Activated CD8-positive, alpha-beta memory T cell treated with anti-CD3 and anti-CD28 coated beads for 24 hours (primary cell): ENCODE measurements at places on chromosomes 12 and 14.

DNA sequence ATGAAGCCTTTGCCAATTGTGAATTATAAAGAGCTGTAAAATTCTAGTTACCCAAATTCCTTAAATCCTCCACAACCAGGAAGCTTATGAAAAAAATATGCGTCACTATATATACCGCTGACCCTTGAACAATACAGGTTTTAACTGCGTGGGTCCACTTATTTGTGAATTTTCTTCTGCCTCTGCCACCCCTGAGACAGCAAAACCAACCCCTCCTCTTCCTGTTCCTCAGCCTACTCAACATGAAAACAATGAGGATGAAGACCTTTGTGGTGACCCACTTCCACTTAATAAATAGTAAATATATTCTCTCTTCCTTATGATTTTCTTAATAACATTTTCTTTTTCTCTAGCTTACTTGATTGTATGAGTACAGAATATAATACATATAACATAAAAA lies 42.2 kb downstream of the CMKLR1 start:
- no peak for DNase-seq

GRCh38 chr12:62698701-62699101 lies 232.1 kb downstream of the MON2 start:
- DNase-seq: no peak

- DNase-seq: no peak
Measured at GRCh38 chr12:93230326-93230720, 147.4 kb upstream of the NUDT4 start.

- peak; percentile 24 for DNase-seq
Measured at GRCh38 chr14:76695263-76695920, 65.9 kb upstream of the VASH1 start.

DNA sequence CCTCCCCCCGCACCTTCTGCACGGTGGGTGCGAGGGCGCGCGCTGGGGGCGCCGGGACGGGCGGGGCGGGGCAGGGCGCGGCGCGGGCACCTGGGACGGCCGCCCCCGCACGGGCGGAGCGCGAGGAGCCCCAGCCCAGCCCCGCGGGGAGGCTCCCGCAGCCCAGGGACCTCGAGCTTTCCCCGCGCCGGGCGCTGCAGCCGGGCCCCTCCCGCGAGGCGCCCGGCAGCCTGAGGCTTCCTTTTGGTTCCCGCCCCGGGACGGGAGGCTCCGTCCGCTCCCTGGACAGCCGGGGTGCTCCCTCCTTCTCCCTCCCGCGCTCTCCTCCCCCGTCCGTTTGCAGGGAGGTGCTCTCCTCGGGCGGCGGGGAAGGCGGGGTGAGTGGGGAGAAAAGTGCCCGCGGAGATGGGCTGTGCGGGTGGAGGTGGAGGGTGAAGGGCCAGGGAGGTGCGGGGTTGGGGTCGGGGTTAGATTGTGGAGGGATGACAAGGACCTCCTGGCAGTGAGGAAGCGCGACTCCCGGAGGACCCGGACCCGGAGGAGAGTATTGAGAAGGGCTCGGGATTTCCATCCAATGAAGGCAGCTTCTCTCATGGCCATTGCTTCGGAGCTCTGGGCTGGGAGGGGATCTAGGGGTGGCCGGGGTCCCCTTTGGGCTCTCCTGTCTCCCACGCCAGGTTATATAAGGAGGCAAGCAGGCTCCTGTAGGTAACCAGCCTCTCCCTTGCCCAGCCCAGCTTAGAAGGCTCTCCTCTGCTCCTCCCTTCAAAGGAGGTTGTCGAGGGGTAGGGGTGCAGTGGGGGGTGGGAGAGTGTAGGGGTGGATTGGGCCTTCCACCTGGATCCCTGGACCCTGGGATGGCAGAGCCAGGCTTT lies 645 bp downstream of the JDP2 start:
- DNase-seq: peak; percentile 63

- DNase-seq: no peak
Measured at GRCh38 chr12:96255077-96255476, 60.9 kb downstream of the ELK3 start.

DNA sequence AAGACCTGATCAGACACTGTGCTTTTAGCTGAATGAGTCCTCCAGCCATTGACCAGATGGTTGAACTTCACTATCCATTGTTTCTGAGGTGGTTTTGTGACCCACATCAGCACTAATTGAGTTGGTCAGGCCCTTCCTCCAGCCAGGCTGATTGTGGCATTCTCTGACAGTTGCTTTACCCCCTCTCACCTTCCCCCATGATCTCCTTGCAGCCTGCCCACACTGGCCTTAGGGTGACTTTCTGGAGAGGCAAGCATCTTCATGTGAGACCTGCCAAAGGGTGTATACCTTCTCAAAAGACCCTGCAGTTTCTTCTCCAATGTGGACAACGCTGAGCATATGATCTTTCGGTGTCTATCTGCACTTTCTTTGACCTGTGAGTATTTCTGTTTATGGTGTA lies 83.9 kb downstream of the GPATCH2L start:
- DNase-seq: no peak

DNA sequence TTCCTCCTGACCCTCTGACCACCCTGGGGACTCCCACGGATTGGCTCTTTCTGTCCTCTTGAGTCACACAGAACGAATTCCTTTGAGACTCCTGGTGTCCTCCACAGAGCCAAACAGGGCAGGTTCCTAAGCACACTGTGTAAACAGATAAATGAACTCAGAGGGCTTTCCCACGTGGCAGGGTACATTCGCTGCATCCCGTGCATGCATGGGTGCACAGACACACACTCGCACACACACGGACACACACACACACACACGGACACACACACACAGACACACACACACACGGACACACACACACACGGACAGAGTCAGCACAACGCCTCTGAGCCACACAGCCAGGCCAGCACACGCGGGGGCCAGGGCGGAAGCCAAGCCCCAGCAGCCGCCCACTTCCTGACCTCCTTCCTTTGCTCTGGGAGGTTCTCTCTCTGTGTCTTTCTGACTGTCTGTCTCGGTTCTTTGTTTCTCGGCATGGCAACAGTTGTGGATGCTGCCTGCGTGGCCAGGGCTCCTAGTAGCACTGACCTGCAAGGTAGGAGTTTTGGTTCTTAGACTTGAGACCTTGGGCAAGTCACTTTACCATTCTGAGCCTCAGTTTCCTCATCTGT lies 706 bp downstream of the CRACR2A start:
- DNase-seq: no peak

DNA sequence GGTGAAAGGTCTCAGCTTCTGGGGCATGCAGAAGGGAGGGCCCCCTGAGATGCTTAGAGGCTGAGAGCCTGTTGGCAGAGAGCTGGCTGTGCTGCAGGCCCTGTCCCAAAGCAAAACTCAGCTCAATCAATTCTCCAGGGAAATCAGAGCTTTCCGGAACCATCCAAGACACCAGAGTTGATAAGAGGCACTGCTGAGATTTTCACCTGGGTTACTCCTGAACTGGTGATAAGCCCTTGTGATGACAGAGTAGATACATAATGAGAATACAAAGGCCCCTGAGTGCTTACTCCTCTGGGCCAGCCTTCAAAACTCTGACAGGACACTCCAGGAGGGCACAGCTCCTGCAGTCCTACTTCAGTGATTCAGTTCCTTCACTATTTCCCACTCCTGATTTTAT lies 63.9 kb downstream of the ARL6IP4 start:
- DNase-seq: no peak

DNA sequence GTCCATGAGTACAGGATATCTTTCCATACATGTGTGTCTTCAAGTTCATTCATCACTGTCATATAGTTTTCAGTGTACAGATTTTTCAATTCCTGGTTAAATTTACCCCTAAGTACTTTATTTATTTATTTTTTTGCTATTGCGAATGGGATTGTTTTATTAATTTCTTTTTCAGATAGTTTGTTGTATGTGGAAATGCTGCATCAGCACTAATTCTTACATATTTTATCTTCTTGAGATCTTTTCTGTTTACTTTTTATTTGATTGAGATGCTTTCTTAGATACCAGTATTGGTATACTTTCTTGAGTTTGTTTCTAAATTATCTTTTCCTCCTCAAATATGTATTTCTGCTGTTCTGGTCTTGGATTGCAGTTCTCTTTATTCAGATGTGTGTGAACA lies 148.9 kb downstream of the RGS6 start:
- DNase-seq: no peak

DNA sequence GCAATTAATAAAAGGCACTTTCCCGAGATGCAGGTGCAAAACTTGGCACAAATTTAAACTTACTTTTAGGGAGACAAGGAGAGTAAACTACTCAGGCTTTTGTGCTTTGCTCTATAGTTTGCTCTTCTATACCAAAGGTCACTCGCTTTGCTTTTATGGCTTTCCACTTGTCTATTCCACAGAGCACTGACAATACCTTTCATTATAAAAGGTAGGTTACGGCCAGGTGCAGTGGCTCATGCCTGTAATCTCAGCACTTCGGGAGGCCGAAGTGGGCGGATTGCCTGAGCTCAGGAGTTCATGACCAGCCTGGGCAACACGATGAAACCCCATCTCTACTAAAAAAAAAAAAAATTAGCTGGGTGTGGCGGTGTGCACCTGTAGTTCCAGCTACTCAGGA lies 32.9 kb downstream of the ALKBH1 start:
- DNase-seq: no peak

DNA sequence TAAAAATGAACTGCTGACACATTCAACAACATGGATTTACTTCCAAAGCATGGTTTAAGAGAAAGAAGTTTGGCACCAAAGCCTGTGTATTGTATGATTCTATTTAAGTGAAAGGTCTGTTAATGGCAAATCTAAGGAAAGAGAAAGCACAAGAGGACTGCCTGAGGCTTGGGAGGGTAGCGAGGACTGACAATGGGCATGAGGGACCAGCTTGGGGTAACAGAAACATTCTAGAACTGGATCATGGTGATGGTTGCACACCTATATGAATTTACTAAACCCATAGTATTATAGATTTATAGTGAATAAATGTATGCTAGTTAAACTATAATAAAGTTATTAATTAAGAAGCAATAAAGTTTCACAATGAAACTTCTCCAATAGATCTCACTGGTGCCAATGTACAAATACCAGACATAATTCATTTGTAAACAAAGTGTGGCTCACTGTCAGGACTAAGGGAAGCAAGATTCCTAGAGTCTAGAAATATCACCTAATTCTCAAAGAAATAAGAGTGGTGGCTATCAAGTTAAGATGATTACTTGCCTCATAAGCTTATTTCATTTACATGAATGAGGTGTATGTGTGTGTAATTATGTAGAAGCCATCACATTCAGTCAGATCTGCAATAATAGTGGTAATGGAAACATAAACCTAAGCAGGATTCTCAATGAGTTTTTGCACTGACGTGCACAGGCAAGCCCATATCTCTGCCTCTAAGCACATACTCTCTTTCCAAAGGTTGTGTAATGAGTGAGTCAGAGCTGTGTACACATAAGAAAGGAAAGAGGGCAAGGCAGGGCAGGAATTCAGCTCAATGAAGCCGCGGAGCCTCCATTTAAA lies 353.4 kb downstream of the KCNH5 start:
- no peak for DNase-seq

- no peak for DNase-seq
Measured at GRCh38 chr14:72256055-72256454, 323.8 kb downstream of the RGS6 start.

DNA sequence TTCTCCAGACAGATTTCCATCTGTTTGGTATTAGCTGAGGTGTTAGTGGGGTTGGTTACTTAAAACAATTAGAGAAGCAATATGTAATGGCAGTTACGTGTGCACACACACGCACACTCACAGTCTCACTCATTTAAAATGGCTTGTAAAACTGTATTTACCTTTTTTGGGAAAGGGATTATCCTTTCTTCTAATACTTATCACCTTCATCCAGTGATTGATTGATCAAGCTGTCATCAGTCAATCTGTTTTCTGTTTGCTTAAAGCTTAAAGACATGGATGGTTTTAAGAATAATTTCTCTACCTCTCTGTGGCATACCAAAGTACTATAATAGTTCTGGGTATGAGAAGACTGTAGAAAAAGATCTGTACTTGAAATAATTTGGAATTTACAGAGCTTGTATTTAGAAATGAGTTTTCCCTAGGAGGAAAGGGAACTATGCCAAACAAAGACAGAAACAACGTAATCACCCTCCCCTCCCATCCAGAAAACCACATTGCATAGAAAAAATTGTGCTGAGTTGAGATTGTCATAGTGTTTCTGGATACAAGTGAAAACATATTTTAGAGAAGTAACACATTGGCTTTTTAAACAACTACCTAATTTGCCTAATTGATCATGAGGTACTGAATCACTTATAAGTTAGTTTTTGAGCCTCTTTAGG lies 455.8 kb downstream of the PCNX1 start:
- DNase-seq: no peak

DNA sequence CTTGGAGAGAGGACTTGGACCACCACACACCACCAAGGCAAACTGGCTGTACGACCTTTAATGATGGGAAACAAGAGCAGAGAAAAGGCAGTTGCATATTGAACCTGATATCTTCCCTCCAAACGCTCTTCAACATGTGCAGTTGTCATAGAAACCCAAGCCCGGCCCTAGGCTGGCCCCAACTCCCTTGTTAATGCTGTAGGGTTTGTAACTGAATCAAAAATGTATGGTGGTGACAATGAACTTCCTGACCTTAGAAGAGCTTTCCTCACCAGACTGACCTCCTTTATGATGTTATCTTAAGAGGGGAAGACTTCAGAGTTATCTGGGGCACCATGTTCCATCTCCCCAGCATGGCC lies 12.3 kb downstream of the APOLD1 start:
- no peak for DNase-seq

GRCh38 chr12:38921025-38921677 lies 15.8 kb upstream of the CPNE8 start:
- no peak for DNase-seq

GRCh38 chr14:63642656-63643382 lies 1.1 kb upstream of the WDR89 start:
- no peak for DNase-seq

GRCh38 chr14:99806836-99807235 lies 13.6 kb downstream of the EML1 start:
- DNase-seq: no peak

DNA sequence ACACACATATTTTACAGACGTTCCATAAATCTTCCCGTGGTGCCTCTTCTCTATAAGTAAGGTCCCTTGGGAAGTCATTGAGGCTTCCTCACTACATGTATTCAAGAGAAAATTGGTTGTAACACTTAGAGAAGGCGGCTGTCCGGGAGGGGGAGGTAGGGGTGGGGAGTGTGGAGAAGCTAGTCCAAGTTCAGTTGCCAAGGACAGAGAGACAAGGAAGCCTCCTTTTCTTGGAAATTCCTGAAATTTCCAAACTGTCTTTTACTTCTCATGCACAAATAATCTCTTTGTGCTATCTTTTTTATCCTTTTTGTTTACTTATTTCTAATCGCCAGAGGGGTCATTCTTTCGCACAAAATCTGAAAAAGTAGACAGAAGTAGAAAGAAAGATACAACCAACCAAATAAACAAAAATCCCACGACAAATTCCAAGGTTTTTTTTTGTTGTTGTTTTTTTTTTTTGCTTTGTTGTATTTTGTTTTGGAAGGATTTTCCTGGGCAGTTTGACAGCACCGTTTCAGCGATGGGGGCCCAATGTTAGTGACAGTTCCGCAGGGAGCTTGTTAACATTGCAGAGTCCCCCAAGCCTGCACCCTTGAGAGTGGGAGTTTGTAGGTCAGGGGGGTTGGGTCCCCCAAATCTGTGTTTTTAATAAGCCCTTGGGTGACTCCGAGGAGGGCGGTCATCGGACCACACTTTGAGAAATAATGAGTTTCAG lies 45.2 kb downstream of the MAP1LC3B2 start:
- DNase-seq: no peak
